ENCODE measurements at places on chromosomes 11 and 22.

DNA sequence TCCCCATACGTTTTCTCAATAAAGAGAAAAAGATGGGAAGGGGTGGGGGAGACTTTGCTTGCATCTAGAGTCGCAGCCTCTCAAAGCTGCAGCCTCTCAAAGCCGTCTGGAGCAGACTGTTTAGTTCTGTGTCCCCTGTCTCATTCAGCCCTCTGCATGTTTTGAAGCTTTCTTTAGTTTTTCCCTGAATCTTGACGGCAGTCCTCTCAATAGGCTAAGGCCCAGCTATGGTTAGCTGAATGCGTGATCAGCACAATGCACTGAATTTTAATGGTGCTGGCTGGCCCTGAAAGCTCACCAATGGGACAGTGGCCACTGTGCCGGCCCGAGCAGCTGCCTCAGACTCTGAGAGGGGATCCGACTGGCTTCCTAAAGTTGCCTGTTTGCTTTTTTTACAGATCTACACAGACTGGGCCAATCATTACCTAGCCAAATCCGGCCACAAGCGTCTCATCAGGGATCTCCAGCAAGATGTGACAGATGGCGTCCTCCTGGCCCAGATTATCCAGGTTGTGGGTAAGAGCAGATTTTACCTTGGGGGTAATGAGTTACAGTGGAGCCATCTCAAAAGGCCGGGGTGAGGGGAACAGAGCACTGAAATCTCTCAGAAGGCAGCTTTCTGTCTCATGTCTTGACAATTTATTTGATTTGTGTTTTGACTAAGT, 119.6 kb downstream of the NAV2 start:
- no peak for DNase-seq

DNA sequence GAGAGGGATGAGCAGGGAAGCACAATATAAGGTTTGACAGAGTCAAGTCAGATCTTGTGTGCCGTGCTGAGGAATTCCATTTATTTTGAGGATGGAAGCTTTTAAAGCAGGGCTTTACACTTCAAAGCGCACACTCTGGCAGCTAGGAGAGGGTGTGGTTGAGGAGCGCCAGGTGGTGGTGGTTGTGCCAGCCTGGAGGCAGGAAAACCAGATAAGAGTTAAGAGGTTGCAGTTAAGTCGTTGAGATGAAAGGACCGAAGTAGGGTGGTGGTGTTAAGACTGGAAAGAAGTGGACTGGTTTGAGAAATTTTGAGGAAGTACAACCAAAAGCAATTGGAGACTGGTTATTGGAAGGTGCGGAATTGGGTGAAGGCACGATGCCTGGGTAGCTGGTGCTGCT, 231.6 kb upstream of the TBCEL start:
- no peak for DNase-seq

- DNase-seq, result no peak
Observed at GRCh38 chr22:37559901-37560607, at the start of gene CDC42EP1. CDC42EP1 (plus strand) TSS chr22:37560480; CDS start chr22:37566350, 5,870 bp downstream.

DNA sequence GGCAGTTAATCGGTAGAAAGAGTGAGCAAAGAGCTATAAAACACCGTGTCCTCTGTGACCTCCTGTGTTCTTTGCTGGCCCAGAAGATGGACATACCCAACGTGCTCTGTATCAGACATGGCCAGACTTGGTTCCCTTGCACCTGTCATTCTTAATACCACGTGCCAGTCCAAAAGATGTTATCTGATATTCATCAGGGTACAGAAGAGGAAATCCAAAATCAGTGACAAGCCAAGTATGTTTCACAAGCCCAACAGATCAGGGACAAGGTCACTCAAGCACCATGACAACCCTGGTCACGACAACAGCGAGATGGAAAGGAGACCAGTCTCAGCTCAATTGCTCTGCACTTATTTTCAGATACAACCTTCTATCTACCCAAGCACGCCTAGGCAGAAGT, 3.4 kb downstream of the LRP4 start:
- DNase-seq, result no peak

DNA sequence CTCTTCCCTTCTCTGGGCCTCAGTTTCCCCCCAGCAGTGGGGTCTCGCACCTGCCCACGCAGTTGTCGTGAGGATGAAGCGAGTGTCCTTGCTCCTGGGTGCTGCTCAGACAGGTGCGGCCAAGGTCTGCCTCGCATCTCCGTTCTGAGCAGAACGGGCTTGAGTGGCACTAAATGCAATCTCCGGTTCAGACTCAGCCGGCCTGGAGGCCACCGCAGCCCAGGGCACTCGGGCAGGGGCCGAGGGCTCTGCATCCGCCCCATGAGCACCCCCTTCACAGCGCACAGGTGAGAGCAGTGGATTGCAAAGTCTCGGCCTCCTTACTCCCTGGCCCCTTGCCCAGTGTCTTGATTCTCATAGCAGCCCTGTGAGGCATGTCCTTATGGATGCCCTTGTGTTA, 30.1 kb upstream of the SLC22A12 start:
- no peak for DNase-seq

GRCh38 chr11:84524422-84525051, 1102.6 kb downstream of the DLG2 start:
- no peak for DNase-seq

- no peak for DNase-seq
Observed at GRCh38 chr11:90148900-90149299, 14.4 kb downstream of the NAALAD2 start.

GRCh38 chr11:119875841-119876600, 147.0 kb upstream of the NECTIN1 start:
- DNase-seq, result no peak

DNA sequence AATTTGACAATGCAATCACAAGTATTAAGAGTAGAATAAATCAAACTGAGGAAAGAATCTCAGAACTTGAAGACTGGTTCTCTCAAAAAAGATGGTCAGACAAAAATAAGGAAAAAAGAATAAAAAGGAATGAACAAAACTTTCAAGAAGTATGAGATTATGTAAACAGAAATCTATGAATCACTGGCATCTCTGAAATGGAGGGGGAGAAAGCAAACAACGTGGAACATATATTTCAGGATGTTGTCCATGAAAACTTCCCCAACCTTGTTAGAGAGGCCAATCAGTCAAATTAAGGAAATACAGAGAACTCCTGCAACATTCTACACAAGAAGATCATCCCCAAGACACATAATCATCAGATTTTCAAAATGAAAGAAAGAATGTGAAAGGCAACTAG, 235.7 kb downstream of the SBF2 start:
- no peak for DNase-seq
